CD4-positive, alpha-beta T cell treated with Interleukin-17A for 4 hours (primary cell): ENCODE measurements at places on chromosomes 3 and 15.

DNA sequence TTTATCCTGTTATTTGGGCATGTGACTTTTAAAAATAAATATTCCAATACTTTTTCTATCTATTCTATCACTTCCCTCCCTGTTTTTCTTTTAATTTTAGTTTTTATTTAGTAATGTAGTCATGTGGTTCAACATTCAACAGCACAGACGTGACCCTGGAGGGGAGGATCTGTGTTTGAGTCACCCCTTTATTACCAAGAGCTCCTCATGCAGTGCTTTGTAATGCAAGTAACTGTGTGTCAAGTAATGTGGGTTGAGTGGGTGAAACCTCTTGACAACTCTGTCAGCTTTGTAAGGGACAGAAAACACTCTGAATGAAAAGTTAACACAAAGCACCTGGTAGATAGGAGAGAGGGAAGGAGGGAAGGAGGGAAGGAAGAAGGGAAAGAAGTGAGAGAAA, 89.7 kb upstream of the FGF12 start:
- DNase-seq = no peak

DNA sequence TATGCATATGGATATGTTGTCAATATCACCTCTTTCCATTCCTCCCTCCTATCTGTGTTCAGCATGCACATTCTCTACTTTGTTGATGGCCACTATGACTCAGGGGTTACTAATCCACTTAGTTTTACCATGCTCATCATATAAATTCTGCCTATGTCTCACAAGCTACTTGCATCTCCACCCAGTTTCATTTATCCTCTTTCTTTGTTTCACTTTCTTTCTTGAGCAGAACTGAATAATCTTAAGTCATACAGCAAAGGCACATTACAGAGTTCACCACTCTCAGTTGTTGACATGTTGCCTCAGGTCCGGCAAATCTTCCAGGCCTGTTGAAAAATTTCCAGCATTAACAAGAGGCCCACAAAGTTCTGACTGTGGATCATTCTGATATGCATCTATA, 71.5 kb downstream of the SSR3 start:
- peak; percentile 30 for DNase-seq

- no peak for DNase-seq
Observed at GRCh38 chr15:80242802-80243201, 9.2 kb downstream of the CTXND1 start.

- DNase-seq = no peak
Observed at GRCh38 chr15:65355173-65355987, 22.4 kb downstream of the IGDCC3 start.

GRCh38 chr15:65839354-65839901, 29.9 kb upstream of the RAB11A start:
- DNase-seq = no peak

GRCh38 chr3:69020424-69020823, 6.9 kb upstream of the EOGT start:
- DNase-seq = no peak

- no peak for DNase-seq
Observed at GRCh38 chr3:170999737-171000242, 26.7 kb downstream of the SLC2A2 start.

DNA sequence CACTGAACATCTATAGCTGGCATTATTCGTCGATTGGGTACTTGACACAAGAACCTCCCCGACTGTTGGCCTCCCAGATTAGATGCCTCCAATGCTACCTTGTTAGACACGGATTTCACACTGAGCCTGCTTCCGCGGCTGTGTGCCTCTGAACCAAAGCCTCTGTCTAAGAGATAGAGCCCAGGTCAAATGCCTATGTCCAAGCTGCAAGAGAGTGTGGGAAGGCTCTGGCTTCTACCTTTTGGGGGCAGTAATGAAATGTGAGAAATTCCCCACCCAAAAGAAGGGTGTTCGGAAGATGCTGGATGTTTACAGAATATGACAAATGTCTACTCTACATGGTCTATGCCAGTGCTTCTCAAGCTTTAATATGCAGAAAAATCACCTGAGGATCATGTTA, 2.0 kb upstream of the RPUSD2 start:
- no peak for DNase-seq

DNA sequence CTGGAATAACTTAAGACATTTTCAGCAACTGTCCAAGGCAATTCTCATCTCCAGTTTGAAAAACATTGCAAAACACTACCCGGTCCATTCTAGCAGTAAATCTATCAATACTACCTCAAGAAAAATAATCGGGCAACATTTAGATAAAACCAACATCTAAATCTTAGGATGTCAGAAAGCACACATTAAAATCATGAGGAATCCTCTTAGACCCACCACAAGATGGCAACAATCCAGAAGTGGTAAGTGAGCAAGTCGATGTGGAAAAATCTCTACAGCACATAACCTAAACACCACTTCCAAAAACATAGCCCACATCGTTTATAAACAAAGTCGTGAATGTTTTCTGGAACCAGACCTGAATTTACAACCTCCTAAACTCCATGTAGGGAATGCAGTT, 5.7 kb downstream of the PLCH1 start:
- DNase-seq = no peak

GRCh38 chr3:9012521-9012920, 49.2 kb upstream of the RAD18 start:
- no peak for DNase-seq

DNA sequence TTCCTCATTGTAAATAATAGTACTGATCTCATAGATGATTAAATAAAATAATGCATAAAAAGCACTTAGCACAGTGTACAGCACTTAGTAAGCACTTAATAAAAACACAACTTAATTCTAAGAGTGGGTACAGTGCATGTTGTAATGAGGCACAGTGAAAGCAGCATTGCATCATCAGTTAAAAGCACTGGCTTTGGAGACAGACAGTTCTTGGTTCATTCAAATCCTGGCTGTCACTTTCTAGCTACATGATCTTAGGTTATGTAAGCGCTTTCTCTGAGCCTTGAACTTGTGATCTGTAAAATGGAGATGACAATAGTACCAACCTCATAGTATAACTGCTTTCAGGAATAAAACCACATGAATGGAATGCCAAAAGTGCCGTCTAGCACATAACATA, 151.5 kb downstream of the DPH6 start:
- DNase-seq = no peak

DNA sequence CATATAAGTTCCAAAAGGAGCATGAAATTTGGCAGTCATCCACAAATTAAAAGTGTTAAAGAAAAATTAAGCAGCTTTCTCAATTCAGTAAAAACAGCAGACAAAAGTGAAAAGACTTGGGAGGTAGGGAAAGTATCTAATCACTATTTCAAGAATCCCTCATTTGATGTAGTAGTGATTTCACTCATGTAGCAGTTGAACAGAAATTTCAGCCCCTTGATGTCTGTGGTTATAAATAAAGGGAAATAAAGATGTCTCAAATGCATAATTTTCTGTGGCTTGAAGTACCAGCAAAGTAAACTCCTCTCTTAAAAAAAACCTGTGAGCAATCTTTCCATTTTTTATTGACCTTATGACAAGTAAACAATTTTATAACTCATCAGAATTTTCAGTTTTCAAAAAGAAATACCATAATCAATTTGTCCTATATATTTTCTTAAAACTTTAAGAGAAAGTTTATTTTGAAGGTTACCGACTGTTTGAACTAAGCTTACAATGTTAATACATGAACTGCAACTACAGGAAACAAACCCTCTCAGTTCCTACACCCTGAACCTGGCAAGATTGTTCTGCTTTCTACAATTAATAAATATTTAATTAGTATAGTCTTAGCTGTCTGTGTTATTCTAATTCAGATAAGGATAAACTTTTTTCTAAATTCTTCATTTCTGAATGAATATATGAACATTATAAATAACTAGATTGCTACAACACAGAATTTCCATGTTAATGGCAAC, 94.2 kb downstream of the CBLB start:
- DNase-seq = no peak

- no peak for DNase-seq
Observed at GRCh38 chr3:76969996-76970615, 69.8 kb upstream of the ROBO2 start.

GRCh38 chr3:151395806-151396205, 11.3 kb upstream of the P2RY12 start:
- DNase-seq = no peak

DNA sequence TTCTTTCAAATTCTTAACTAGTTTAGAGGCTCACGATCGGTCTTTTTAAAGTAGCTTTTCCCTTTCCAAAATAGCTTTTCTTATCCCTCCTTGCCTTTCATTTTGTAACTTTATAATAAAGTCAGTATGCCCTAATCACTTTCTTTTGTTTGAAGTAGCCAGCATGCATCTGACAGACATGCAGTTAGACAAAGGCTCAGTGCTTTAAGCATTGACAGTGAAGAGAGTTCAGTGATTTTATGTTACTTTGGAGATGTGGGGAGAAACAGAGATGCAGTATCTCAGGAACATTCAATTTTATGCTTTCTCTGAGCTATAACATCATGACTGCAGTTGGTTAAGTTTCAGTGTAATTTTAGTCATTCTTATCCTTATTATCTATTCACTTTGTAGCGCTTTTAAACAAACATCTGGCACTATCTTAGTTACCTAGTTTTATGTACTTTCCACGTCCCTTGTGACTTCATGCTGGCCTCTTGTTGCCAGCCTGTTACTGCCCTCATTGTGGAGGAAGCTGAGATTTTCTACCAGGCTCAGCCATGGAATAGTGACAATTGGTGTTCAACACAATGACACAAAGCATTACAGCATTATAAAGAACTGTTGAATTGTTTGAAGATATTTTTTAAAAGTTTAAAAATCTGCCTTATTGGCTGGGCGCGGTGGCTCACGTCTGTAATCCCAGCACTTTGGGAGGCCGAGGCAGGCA, 90.3 kb downstream of the AKAP13 start:
- no peak for DNase-seq

GRCh38 chr15:63065262-63066221, 23.0 kb downstream of the TPM1 start:
- DNase-seq = no peak

- DNase-seq = peak; percentile 46
Observed at GRCh38 chr15:75578173-75578947, 755 bp downstream of the PTPN9 start.

- DNase-seq = no peak
Observed at GRCh38 chr3:176037636-176038035, 1159.6 kb downstream of the TBL1XR1 start.

GRCh38 chr3:127886956-127887231, 28.1 kb upstream of the KBTBD12 start:
- no peak for DNase-seq

GRCh38 chr15:41465822-41466421, 27.8 kb upstream of the ITPKA start:
- DNase-seq = no peak

GRCh38 chr15:65923264-65923663, 54.0 kb downstream of the RAB11A start:
- no peak for DNase-seq

- DNase-seq = no peak
Observed at GRCh38 chr15:59369597-59369996, 3.1 kb downstream of the MYO1E start.

GRCh38 chr3:162994165-162994564, 1497.6 kb downstream of the OTOL1 start:
- DNase-seq = no peak

DNA sequence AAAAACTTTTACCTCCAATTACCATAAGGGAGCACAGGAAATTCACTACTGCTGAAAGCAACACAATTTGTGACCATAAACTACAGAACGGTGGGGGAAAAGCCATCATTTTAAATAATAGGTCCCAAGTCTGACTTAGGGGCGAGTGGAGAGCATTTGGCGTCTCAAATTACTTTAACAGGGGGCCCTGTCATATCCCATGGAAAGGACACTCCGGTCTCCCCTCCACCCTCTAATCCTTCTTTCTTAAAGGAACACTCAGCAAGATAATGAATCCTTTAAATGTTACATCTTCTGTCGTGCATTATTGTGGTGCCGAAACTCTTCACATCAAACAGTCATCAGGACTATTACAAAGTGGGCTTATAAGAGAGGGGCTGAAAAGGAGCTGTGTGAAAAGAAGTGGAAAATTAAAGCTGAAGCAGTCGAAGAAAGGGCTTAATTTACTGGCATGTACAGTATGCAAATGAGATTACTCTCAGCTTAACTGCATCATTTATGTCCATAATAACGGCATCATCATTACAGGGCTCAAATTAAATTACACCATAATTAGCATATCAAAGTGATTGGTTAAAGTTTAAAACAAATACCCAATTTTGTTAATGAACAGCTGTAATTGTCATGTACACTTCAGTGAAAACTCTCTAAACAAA, 342.2 kb downstream of the FOXP1 start:
- no peak for DNase-seq

DNA sequence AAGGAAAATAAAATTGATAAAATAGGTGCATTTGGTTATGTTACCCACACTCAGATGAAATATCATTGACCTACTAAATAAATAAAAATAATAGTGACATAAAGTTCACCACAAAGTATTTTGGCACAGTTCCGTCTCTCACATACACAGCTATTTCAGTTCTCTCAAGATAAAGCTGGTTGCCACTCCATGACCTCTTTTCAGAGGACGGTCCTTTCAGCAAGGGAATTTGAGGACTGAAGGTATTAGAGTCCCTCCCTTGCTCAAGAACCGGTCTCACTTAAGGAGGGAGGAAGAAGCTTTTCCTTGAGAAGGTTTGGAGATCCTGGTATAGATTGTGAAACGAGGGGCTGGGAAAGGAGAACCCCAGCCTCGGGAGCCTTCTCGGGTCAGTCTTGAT, 285.5 kb upstream of the CFAP20DC start:
- DNase-seq = no peak

DNA sequence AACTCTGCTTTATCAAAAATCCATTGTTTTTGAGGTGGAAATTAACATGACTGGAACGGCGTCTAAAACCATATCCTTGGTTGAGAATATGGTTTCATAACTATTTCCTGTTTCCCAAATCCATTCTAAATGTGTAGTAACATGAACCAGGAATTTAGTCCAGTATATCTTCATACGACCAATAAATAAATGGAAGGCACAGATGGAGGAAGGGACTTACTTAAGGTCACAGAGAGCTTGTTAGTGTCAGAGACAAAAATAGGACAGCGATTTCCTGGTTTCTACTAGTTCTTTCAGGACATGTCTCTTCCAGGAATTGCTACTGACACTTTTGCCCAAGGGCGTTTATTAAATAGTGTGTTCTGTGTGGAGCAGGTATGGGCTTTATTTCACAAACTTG, 41.2 kb downstream of the HES1 start:
- DNase-seq = no peak
